ENCODE measurements at places on chromosomes 11 and 22.

GRCh38 chr11:88203604-88204003 is 28.4 kb upstream of the RAB38 start:
- H3K27me3 ChIP-seq: peaks cover 2% of the 10 kb centered on the region
- DNase-seq: no peak
- no peaks in the 10 kb centered on the region for H3K4me1 ChIP-seq

DNA sequence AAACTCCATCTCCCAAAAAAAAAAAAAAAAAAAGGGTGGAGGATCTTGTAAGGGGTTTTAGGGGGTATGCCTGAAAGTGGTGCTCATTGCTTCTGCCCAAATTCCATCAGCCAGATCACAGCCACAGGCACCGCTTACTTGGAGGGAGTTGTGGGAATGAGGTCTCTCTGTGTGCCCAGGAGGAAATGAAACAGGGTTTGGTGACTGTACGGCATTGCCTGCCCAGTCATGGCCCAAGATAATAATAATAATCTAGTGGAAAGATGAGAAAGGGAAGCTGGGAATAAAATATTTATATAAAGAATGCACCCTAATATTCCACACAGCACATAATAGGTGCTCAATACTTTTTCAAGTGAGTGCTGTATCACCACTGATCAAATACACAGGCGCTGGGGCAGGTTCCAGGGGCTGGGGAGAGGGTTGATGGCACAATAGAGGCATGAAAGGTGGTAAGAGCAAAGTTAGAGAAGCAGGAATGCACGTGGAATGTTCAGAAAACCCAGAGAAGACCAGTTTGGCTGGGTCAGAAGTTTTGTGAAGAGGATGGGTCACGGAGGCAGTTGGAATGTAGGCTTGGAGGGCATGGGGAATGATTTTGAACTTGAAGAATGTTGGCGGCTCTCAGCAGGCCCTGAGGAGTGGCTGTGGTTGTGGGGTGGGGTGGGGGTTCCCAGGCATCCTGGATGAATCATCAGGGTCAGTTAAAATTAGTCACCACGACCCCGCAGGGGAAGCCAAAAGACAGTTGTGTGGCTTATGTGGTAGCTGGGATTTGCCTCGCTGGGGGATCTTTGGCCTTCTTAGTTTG is 12.5 kb upstream of the MB start:
- H3K36me3 ChIP-seq: no peaks in the 10 kb centered on the region
- no peak overlapping the region for H3K4me3 ChIP-seq
- H3K4me1 ChIP-seq: peaks cover 29% of the 10 kb centered on the region
- H3K27ac ChIP-seq: peak overlapping the region; percentile 11
- DNase-seq: peak; percentile 75
- H3K27me3 ChIP-seq: peaks cover 52% of the 10 kb centered on the region

DNA sequence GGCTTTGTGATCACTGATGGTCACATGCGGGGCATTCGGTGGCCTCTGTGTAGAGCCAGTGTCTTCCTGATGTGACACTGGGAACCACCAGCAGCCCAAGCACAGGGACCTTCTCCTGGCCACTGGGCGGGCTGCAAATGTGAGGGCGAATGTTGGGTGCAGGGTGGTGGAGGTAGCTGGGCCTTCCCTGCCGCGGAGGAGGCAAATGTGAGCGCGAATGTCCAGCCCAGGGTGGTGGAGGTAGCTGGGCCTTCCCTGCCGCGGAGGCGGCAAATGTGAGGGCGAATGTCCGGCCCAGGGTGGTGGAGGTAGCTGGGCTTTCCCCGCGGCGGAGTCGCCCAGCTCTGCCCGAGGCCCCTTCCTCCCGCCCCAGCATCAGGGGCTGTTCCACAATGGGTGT is 23.3 kb downstream of the PTDSS2 start:
- peaks cover 3% of the 10 kb centered on the region for H3K36me3 ChIP-seq
- H3K4me3 ChIP-seq: no peak overlapping the region
- no peaks in the 10 kb centered on the region for H3K4me1 ChIP-seq

DNA sequence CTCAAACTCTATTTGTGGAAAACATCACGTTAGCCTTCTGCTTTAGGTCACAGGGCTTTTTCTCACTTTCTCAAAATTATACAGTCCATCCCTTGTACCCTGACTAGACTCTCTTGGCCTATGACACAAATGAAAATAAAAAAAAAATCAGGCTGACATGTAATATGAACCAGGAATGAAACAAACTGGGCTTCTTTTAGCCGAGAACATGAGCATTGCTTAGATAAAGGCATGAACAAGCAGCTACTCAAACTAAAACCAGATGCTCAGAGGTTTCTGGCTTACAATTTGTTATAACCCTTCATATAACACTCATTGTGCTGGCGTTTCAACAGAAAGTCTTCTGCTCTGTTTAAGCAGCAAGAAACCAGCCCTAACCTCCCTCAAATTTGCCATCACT is 265.5 kb upstream of the NARS2 start:
- no peaks in the 10 kb centered on the region for H3K36me3 ChIP-seq
- no peaks in the 10 kb centered on the region for H3K4me1 ChIP-seq
- H3K27ac ChIP-seq: no peak overlapping the region
- H3K27me3 ChIP-seq: peaks cover 24% of the 10 kb centered on the region

DNA sequence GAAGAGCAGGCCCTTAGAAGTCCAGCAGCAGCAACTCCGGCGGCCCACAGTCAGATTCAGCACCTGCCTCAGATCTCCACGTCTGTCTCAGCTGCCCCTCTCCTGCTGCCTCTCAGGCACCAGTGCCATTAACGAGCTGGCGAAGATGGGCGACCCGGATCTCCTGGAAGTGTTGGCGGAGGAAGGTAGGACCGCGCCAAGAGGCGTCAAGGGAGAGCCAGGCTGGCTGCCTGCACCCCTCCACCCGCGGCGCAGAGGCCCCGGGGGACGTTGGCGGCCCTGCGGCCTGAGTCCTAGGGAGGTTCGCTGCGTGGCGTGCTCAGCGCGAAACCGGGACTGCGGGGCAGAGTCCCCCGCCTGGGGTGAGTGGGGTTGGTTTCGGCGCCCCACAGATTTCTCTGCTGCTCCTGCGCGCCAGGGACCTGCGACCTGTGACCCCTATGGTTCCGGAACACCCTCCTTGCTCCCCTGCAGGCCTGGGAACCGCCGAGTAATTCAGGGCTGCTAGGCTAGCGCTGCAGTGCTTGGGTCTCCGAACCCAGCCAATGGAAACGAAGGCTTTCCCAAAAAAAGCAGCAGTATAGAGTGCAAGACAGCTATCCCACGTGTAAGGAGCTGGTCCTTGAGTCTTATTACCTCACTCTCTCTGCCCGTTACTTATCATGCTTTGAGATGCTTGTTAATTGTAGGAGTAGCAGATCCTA is 615 bp downstream of the ANO5 start:
- H3K4me3 ChIP-seq: peak overlapping the region; percentile 75
- no peak overlapping the region for H3K27ac ChIP-seq
- H3K27me3 ChIP-seq: peaks cover 43% of the 10 kb centered on the region
- peaks cover 15% of the 10 kb centered on the region for H3K4me1 ChIP-seq

- no peak for DNase-seq
- H3K36me3 ChIP-seq: peaks cover 41% of the 10 kb centered on the region
- no peaks in the 10 kb centered on the region for H3K27me3 ChIP-seq
- H3K4me3 ChIP-seq: no peak overlapping the region
Observed at GRCh38 chr11:43758927-43759326, 78.4 kb downstream of the HSD17B12 start.

GRCh38 chr11:134359646-134360045 is 27.9 kb downstream of the GLB1L2 start:
- H3K4me3 ChIP-seq: no peak overlapping the region
- no peak overlapping the region for H3K27ac ChIP-seq
- peaks cover 6% of the 10 kb centered on the region for H3K36me3 ChIP-seq
- H3K27me3 ChIP-seq: peaks cover 37% of the 10 kb centered on the region
